Activated CD8-positive, alpha-beta memory T cell treated with anti-CD3 and anti-CD28 coated beads for 36 hours (primary cell): ENCODE measurements at places on chromosomes 11 and 22. TPM values are rescaled to one million over a fixed set of nuclear protein-coding genes. Genes with fewer than 3 reads are reported as not detected.

The SCGB2A2 gene
- total RNA-seq = not detected

The GRAP2 gene
- 39.9 TPM for total RNA-seq

The XKR3 gene
- not detected for total RNA-seq

The CHRNA10 gene
- 1.4 TPM for total RNA-seq

The LRP4 gene
- 0.38 TPM for total RNA-seq

The HEPACAM gene
- not detected for total RNA-seq
